HEK293T (cell line): ENCODE measurements at places on chromosomes 16 and 17.

DNA sequence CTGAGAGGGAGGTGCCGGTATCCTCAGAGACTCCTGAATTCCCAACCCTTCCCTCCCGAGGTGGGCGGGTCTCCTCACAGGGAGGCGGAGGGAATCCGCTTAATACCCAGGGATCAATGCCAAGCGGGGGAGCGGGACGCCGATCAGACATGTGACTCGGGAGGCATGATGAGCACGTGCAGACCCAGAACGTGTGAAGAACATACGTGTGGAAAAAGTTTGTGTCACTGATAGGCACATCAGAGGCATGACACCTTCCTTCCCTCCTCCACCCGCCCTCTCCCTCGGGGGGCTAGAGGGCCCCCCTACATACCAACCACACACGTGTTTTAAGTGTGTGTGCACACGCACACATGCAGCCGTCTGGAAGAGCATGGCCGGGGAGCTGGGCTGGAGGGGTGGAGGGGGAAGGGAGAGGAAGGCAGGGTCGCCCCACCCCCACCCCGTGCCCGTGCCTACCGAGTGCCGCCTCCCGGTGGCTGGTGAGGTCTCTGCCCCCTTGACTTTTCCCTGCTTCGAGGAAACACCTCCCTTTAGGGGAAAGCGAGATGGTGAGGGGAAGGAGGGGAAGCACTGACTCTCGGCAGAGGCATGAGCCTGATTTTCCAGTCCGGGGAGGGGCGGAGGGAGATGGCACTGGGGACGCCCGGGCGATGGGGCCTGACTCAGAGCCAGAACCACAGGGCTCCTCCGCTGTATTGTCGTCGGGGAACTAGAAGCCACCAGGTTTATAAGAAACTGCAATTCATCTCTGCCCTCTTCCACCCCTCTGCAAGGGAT lies 12.1 kb upstream of the TBX21 start:
- DNase-seq = peak; percentile 25

DNA sequence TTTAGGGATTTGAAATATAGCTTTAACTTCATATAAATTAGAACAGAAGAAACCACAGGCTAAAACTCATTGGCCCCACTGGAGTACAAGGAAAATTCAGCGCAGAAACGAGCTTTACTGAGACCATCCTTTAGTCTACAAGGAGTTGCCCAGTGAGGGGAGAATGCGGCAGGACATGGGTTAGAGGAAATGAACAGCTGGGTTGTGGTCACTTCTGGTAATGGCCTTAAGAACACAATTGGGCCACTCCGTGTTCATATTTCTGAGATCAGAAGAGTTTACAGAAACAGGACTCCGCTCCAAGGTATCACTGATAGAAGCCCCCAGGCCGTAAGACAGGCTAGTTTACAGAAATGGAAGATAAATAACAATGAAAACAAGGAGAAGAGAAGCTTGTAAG lies 188.3 kb downstream of the ZFHX3 start:
- DNase-seq = no peak

DNA sequence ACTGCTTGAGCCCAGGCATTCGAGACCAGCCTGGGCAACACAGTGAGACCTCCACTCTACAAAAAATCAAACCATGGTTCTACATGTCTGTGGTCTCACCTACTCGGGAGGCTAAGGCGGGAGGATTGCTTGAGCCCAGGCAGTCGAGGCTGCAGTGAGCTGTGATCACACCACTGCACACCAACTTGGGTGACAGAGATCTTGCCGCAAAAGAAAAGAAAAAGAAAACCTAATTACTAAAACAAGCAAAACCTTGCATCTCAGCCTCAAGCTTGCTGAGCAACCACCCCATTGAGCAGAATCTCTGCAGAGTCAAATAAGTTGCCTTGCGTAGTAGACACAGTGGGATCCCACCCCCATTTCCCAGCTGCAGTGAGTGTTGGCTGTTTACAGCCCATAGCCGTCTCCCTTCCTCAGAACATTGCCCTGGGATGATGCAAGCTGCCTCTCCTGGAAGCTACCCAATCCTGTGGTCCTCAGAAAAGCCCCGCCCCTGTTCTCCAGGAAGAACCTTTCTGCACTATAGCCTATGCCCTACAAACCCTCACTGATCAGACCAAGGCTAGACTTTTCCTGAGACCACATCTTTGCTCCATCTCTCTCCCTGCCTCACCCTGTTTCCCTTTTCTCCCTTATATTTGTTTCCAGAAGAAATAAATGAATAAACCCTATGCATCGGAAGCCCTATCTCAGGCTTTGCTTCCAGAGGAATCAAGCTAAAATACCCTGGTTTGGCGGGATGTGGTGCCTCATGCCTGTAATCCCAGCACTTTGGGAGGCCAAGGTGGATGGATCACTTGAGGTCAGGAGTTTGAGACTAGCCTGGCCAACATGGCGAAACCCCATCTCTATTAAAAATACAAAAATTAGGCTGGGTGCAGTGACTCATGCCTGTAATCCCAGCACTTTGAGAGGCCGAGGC lies 16.7 kb upstream of the ERN2 start:
- peak; percentile 52 for DNase-seq

GRCh38 chr16:49409121-49409520 lies 35.5 kb downstream of the C16orf78 start:
- no peak for DNase-seq
